ENCODE measurements at places on chromosomes 7 and 10. TPM values are rescaled to one million over a fixed set of nuclear protein-coding genes. Genes with fewer than 3 reads are reported as not detected.

- H3K27ac ChIP-seq, result no peak overlapping the region
- DNase-seq, result no peak
- no peak overlapping the region for H3K4me3 ChIP-seq
- no peaks in the 10 kb centered on the region for H3K36me3 ChIP-seq
These were observed 229.5 kb upstream of the PLXNA4 start for GRCh38 chr7:132805766-132806165.

GRCh38 chr7:151790095-151790829, 86.7 kb downstream of the PRKAG2 start:
- H3K36me3 ChIP-seq, result no peaks in the 10 kb centered on the region
- no peak for DNase-seq
- H3K27ac ChIP-seq, result no peak overlapping the region

- peak; percentile 68 for DNase-seq
- no peak overlapping the region for H3K4me3 ChIP-seq
- H3K36me3 ChIP-seq, result no peaks in the 10 kb centered on the region
These were observed 123.6 kb downstream of the RNF32 start for GRCh38 chr7:156764016-156764669.

DNA sequence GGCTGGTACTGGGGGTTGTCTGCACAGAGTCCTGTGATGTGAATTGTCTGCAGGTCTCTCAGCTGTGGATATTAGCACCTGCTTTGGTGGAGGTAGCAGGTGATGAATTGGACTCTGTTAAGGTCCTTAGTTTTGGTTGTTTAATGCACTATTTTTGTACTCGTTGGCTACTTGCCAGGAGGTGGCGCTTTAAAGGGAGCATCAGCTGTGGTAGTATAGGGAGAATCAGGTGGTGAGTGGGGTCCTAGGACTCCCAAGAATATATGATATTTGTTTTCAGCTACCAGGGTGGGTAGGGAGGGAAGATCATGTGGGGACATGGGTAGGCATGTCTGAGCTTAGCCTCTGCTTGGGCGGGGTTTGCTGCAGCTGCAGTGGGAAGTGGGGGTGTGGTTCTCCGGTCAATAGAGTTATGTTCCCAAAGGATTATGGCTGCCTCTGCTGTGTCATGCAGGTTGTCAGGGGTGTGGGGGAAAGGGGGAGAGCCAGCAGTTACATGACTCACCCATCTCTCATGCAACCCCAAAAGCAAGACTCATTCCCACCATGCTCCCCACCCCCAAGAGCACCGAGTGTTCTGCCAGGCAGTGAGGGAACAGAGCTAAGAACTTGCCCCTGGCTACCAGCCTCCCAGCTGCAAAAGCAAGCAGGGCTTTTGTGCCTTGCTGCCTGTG, 53.7 kb upstream of the ZNF273 start:
- no peak overlapping the region for H3K4me3 ChIP-seq
- DNase-seq, result no peak
- no peak overlapping the region for H3K27ac ChIP-seq
- H3K27me3 ChIP-seq, result no peaks in the 10 kb centered on the region
- H3K4me1 ChIP-seq, result no peaks in the 10 kb centered on the region
- no peaks in the 10 kb centered on the region for H3K36me3 ChIP-seq

Gene PRSS1
- total RNA-seq, result not detected

DNA sequence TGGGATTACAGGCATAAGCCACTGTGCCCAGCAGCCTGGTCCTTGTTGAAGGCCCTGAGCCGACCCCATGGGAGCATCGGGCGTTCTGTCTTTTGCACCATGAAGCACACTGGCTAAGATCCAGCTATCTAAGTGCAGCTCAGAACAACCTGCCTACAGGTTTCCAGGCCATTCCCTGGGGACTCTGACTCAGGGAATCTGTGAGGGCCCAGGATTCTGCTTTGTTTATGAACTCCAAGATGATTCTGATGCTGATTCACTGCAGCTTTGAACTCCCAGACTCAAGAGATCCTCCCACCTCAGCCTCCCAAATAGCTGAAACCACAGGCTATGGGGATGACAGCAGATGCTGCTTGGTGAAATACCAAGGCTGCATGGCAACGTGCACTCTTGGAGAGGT, 30.2 kb downstream of the NPTX2 start:
- DNase-seq, result no peak
- no peaks in the 10 kb centered on the region for H3K4me1 ChIP-seq
- no peak overlapping the region for H3K27ac ChIP-seq
- no peaks in the 10 kb centered on the region for H3K27me3 ChIP-seq
- H3K4me3 ChIP-seq, result no peak overlapping the region
- H3K36me3 ChIP-seq, result no peaks in the 10 kb centered on the region

Gene UBE2H
- 38.4 TPM for total RNA-seq

- H3K4me1 ChIP-seq, result no peaks in the 10 kb centered on the region
- no peak for DNase-seq
- no peak overlapping the region for H3K27ac ChIP-seq
- no peaks in the 10 kb centered on the region for H3K27me3 ChIP-seq
- no peak overlapping the region for H3K4me3 ChIP-seq
- H3K36me3 ChIP-seq, result no peaks in the 10 kb centered on the region
These were observed 869.8 kb downstream of the LRMDA start for GRCh38 chr10:76301211-76301610.

DNA sequence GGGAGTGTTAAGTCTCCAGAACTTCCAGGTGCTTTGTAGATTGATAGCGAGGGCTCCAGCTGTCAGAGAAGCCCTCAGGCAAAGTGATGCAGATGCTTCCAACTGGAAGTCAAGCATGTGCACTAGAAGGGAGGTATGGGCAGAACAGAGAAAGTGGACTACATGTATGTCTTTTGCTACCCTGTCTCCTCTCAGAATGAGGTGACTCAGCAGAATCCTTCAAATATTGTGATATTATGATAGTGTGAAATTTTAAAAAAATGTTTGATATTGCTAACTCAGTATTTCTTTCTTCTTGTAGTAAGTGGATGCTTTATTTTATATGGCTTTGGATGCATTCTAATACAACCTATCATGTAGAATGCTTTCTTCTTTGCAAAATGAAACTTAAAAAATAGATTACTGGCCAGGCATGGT, 138.9 kb upstream of the SVIL start:
- no peak overlapping the region for H3K4me3 ChIP-seq
- DNase-seq, result no peak

- H3K4me1 ChIP-seq, result peaks cover 6% of the 10 kb centered on the region
- no peak overlapping the region for H3K4me3 ChIP-seq
- no peaks in the 10 kb centered on the region for H3K36me3 ChIP-seq
- no peaks in the 10 kb centered on the region for H3K27me3 ChIP-seq
- DNase-seq, result no peak
- H3K27ac ChIP-seq, result peak overlapping the region; percentile 29
These were observed 43.7 kb upstream of the TSPAN33 start for GRCh38 chr7:129100827-129101166.

Gene SYNPO2L
- not detected for total RNA-seq

DNA sequence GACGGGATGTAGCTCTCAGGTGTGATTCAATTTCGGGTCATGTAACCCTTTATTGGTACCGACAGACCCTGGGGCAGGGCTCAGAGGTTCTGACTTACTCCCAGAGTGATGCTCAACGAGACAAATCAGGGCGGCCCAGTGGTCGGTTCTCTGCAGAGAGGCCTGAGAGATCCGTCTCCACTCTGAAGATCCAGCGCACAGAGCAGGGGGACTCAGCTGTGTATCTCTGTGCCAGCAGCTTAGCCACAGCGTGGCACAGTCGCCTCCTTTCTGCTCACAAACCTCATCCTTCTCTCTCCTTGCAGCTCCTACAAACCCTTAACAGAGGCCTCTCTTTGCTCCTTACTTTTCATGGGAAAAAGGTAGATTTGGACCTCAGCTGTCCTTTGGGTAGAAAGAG, 197.5 kb upstream of the PRSS58 start:
- DNase-seq, result no peak
- no peaks in the 10 kb centered on the region for H3K27me3 ChIP-seq
- no peak overlapping the region for H3K4me3 ChIP-seq
- H3K4me1 ChIP-seq, result no peaks in the 10 kb centered on the region

DNA sequence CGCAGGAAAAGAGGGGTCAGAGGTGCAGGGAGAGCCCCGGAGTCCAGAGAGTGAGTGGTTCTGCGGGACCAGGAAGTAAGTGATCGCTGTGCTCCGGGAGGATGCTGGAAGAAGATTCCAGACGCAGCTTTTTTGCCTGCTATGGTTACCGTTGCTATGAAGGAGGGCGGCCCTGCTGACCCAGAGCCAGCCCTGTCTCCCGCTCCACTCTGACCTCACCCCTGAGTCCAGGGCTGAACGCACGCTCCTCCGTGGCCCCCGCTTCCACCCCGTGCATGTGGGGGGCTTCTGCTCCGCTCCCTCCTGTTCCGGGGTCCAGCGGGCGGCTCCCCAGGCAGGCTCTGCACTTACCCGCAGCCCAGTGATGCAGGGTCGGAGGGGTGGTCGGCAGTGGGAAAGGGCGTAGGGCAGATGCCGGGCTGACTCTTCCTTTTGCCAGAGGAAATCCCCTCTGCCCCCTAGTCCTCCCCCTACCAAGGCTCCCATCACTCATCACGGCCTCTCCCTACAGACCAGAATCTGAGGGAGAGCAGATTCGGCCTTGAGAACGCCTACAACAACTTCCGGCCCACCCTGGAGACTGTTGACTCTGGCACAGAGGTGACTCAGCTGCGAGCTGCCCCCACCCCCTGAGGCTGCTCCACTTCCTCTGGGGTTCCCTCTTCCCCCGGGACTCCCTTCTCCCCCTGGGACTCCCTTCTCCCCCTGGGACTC, 2.7 kb upstream of the MUC17 start:
- peak; percentile 68 for DNase-seq
- H3K27me3 ChIP-seq, result no peaks in the 10 kb centered on the region
- peaks cover 6% of the 10 kb centered on the region for H3K36me3 ChIP-seq
- H3K4me3 ChIP-seq, result peak overlapping the region; percentile 40
- H3K4me1 ChIP-seq, result no peaks in the 10 kb centered on the region

DNA sequence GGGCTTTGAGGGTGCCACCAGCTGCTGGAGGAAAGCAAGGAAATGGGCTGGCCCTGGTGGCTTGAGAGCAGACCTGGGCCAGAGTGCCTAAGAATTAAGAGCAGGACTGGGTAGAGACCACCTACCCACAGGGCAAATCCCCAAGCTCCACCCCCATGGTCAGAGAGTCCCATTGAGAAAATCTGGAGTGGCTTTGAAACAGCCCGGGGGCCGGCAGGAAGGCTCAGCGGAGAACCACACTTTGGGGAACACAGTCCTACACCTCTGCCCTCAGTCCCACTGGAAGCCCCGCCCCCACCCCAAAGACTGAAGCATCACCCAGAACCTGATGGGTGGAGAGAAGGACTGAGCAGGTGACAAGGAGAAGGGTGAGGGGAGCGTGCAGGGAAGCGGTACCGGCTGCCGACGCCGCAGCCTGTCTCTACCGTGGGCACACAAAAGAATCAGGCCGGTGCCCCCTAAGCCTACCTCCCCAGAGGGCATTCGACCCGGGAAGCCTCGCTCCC, 3.6 kb downstream of the SMARCD3 start:
- no peaks in the 10 kb centered on the region for H3K36me3 ChIP-seq
- H3K27me3 ChIP-seq, result peaks cover 32% of the 10 kb centered on the region
- no peak for DNase-seq
- H3K27ac ChIP-seq, result no peak overlapping the region
- H3K4me1 ChIP-seq, result peaks cover 8% of the 10 kb centered on the region
- peak overlapping the region; percentile 32 for H3K4me3 ChIP-seq

GRCh38 chr7:99707096-99707495, 27.3 kb upstream of the CYP3A5 start:
- no peaks in the 10 kb centered on the region for H3K36me3 ChIP-seq
- no peaks in the 10 kb centered on the region for H3K4me1 ChIP-seq
- no peak overlapping the region for H3K27ac ChIP-seq
- H3K4me3 ChIP-seq, result no peak overlapping the region
- no peaks in the 10 kb centered on the region for H3K27me3 ChIP-seq

Gene NPY4R
- 9.3 TPM for total RNA-seq

DNA sequence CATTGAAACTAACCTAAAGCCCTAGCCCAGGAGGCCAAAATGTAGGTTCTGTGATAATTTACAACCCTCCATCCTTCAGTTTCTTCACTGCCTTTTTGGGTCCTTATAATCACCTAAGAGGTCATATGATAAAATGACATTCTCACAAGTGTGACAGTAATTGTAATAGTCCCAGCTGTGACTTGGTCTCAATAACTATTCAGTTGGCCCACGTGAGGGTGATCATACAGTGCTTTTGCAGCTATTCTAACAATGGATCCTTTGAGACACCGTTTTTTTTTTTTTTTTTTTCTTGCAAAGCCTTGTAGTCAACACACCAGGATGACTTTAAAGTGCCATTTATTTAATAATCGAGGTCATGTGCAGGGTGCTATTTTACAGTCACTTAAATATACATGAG, 760.0 kb downstream of the PHTF2 start:
- H3K27ac ChIP-seq, result no peak overlapping the region
- no peak overlapping the region for H3K4me3 ChIP-seq
- H3K27me3 ChIP-seq, result no peaks in the 10 kb centered on the region
- H3K36me3 ChIP-seq, result no peaks in the 10 kb centered on the region
- DNase-seq, result no peak
- no peaks in the 10 kb centered on the region for H3K4me1 ChIP-seq

- no peaks in the 10 kb centered on the region for H3K4me1 ChIP-seq
- no peaks in the 10 kb centered on the region for H3K36me3 ChIP-seq
- H3K27me3 ChIP-seq, result no peaks in the 10 kb centered on the region
- DNase-seq, result no peak
These were observed 47.5 kb downstream of the GLI3 start for GRCh38 chr7:42189535-42189934.

- DNase-seq, result no peak
- no peaks in the 10 kb centered on the region for H3K27me3 ChIP-seq
- no peak overlapping the region for H3K4me3 ChIP-seq
- H3K27ac ChIP-seq, result no peak overlapping the region
- H3K4me1 ChIP-seq, result no peaks in the 10 kb centered on the region
- no peaks in the 10 kb centered on the region for H3K36me3 ChIP-seq
These were observed 108.9 kb upstream of the LYZL2 start for GRCh38 chr10:30738416-30738815.

Gene LMOD2
- not detected for total RNA-seq

DNA sequence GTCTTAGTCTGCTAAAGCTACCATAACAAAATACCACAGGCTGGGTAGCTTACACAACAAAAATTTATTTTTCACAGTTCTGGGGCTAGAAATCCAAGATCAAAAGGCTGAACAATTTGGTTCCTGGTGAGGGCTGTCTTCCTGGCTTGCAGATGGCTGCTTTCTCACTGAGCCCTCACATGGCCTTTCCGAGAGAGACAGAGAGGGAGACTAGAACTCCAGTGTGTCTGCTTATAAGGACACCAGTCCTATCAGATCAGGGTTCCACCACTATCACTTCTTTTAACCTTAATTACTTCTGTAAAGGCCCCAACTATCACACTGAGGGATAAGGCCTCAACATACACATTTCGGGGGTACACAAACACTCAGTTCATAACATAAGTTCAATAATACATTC, 527.4 kb upstream of the VSTM2A start:
- DNase-seq, result no peak
- H3K27ac ChIP-seq, result no peak overlapping the region
- H3K4me1 ChIP-seq, result no peaks in the 10 kb centered on the region

DNA sequence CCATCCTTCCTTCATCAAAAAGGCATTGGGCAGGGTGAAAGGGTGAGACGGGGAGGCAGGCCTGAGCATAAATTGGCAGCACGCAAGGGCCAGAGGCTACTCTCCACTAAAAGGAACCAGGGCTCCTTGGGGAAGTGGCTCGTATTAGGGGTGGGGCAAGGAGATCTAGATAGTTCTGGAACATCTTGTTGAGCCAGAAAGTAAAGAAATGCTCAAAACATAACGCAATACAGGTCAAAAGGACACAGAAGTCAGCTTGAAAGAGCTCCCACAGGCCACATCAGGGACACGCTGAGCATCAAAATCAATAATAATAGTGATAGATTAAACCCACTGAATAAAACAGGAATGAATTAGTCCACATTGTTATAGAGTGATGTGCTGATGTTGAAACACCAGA, 203.1 kb downstream of the ELMO1 start:
- H3K27me3 ChIP-seq, result no peaks in the 10 kb centered on the region
- H3K36me3 ChIP-seq, result no peaks in the 10 kb centered on the region
- DNase-seq, result no peak

- no peaks in the 10 kb centered on the region for H3K4me1 ChIP-seq
- H3K4me3 ChIP-seq, result no peak overlapping the region
- H3K36me3 ChIP-seq, result no peaks in the 10 kb centered on the region
- H3K27ac ChIP-seq, result no peak overlapping the region
These were observed 44.9 kb downstream of the FIGNL1 start for GRCh38 chr7:50405221-50405620.
